ENCODE measurements at places on chromosomes 16 and 17.

DNA sequence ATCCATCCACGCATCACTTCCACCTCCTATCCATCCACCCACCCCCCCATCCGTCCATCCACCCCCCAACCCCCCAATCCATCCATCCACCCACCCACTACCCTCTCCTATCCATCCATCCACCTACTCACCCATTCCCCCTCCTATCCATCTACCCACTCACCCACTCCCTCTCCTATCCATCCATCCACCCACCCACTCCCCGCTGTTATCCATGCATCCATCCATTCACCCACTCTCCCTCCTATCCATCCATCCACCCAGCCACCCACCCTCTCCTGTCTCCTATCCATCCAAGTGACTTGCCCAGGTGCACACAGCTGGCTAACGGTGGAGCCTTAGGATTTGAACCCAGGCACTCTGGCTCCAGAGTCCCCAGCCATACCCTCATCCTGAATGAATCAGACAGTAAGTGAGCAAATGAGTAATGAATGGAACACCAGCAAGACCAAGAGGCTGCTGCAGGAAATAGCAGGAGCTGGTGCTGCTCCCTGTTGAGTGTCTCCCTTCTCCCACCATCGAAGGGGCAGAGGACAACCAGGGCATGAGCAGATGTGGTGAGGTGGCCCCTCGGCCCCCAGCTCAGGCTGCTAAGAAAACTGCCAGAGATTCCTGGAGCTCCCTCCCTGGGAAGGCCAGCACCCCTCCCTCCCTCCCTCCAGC is 62.5 kb downstream of the LITAF start:
- no peak for DNase-seq

DNA sequence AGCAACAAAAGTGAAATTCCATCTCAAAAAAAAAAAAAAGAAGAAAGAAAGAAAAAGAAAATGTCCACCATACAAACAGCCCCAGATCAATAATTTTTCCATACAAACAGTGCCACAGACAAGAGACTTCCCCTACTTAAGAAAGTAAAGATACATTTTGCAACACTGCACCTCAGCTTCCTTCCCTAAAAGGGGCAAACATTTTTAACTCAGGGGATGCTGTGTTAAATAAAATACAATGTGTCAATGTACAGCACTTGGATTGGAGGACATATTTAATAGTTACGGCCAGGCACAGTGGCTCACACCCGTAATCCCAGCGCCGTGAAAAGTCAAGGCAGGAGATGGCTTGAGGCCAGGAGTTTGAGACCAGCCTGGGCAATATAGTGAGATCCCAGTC is 22.3 kb downstream of the MYH11 start:
- no peak for DNase-seq

GRCh38 chr17:75849279-75849646 is 5.1 kb upstream of the UNC13D start:
- no peak for DNase-seq

DNA sequence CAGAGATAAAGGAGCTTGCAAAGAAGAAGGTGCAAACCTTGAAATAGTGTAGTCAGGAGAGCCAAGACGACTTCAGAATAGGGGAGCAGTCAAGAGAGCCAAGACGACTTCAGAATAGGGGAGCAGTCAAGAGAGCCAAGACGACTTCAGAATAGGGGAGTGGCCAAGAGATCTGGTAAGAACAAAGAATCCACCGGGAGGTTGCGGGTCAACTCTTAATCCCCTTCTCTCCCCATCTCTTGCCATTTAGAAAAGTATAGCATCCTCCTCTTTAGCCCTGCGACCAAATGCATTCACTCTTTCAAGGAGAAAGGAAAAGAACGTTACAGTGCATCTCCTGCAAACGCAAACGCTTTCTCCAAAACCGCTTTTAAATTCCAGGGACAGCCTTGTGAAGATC is 713 bp downstream of the KNOP1 start:
- DNase-seq: no peak

GRCh38 chr17:9223531-9223930 is 202.2 kb downstream of the NTN1 start:
- no peak for DNase-seq

DNA sequence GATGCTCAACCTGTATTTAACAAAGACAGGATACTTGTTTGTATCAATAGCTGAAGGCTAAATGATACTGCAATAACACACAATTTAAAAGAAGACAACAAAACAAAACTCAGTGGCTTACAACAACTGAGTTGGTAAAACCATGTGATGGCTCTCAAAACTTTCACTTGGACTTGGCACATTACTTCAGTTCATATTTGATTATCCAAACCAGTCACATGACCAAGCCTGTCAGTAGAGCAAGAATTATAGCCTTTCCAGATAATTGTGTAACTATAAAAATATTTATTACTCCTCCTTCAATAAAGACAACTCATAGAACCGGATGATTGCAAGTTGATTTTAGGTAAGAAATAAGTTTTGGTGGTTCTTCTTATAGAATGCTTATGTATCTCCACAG is 56.8 kb downstream of the NQO1 start:
- DNase-seq: no peak

DNA sequence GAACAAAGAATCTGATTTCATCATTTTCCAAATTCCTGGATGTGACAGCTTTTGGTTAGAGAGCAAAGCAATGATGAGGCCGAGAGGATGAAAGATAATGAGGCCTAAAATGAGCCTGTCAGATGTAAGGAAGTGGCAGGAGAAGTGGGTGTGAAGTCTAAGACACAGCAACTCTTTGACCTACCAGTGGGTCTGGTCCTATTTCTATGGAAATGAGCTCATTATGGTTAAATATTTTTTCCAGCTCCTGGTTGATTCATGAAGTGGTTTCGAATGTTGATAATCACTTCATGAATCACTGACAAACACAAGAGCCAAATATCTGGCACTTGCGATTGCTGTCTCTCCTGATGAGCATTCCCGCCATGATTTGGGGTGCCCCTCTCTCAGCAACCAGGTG is 273.3 kb upstream of the CDH5 start:
- no peak for DNase-seq

DNA sequence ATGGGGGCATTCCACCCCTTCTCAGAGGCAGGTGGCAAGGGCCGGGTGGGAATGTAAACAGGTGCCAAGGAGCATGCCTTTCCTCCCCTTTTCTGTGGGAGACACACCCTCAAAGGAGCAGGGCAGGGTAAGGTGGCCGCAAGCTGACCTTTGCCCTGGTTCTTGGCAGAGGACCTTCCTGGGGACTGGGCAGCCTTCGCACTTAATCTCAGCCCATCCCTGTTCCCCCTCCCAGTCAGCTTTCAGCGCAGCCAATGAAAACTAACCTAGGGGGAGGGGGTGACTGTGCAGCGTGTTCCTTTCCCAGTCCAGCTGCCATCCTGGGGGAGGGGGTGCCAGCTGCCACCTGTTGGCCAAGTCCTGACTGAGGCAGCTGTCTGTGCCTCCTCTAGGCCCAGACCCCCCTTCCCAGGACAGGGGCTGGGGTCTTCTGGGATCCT is 2.8 kb downstream of the TRAF4 start:
- DNase-seq: no peak

DNA sequence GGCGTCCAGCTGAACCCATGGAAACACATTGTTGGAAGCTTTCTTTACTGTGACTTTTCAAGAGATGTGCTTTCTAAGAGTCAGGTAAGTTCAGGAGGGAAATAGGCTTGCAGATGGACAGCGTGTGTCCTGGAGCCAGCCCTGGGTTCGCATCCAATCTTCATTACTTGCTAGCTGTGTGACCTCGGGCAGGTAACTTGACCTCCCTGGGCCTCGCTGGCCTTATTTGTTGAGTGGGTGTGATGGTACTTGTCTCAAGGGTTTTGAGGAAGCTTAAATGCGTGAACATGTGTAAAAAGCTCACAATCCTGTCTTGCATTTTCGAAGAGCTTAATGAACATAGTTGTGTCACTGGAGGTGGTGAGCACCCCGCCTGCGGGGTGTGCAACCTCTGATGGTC is 11.8 kb downstream of the ADGRG1 start:
- no peak for DNase-seq

- DNase-seq: no peak
Measured at GRCh38 chr16:68234188-68235107, 1.5 kb downstream of the ESRP2 start.

- DNase-seq: no peak
Measured at GRCh38 chr17:34245351-34245905, 9.7 kb upstream of the CCL2 start.

DNA sequence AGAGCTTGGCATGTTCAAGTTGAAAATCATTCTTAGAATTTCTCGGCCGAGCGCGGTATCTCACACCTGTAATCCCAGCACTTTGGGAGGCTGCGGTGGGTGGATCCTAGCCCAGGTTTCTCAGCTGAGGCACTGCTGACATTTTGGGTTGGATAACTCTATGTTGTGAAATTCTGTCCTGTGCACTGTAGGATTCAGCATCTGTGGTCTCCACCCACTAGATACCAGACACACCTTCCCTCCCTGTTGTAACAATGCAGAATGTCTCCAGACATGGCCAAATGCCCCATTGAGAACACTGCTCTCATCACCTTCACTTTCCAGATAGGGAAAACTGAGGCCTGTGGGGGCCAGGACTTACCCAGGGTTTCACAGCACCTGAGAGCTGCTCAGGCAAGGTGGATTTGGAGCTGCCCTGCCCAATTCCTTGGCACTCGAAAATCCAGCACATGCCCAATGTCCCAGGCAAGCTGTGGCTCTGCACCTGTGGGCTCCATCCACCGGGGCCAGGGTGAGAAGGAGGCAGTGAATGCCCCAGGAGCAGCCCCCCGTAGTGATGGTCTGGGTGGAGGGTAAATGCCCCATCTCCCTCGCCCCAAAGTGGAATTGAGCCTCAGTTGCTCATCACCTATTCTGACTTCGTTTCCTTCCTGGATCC is 20.2 kb upstream of the TVP23A start:
- no peak for DNase-seq

DNA sequence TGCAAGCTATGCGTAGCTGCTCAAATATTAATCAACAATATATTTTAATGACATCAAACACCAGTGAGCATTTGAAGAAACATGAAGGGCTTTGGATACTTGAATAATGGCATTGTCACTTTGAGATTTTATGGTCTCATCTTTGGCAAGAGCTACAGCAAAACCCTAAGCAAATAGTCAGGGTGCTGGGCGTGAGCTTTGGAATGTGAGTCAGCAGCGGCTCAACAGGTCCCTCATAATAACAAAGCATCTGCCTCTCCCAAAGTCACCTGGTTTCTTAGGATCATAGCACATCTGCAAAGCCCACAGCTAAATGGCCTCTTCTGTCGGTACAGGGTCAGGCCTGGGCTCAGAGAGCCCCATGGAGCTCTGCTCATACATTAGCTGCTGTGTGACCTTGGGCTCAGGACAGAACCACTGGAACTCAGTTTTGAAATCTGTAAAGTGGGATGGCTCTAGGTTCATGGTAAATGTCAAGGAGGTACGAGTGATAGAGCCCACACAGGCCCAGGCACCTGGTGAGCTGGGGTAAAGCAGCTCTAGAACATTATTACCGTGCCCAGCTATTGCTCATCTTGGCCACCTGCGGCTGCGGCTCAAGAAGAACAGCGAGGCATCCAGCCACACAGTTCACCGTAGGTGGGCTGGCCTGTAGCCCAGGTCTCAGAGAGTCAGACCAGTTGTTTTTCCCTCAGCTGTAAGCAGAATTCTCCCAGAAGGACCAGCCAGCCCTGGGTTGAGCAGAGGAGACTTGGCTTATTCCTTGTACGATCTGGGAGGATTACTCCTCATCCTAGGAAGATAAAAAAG is 544.5 kb upstream of the CDH11 start:
- DNase-seq: no peak

GRCh38 chr17:21171309-21171922 is 42.5 kb downstream of the TMEM11 start:
- no peak for DNase-seq

- DNase-seq: no peak
Measured at GRCh38 chr16:66508248-66508913, 41.5 kb downstream of the TK2 start.

- no peak for DNase-seq
Measured at GRCh38 chr17:18111330-18111971, 2.9 kb downstream of the MYO15A start.

DNA sequence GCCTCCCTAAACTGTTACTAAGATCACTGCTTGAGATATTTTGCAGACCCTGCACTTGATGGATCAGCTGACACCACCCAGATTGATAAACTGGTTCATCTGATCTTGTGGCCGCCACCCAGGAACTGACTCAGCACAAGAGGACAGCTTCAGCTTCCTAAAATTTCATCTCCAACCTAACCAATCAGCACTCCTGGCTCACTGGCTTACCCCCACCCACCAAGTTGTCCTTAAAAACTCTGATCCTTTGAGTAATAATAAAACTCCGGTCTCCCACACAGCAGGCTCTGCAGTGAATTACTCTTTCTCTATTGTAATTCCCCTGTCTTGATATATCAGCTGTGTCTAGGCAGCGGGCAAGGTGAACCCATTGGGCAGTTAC is 174.8 kb downstream of the UTP18 start:
- DNase-seq: no peak

DNA sequence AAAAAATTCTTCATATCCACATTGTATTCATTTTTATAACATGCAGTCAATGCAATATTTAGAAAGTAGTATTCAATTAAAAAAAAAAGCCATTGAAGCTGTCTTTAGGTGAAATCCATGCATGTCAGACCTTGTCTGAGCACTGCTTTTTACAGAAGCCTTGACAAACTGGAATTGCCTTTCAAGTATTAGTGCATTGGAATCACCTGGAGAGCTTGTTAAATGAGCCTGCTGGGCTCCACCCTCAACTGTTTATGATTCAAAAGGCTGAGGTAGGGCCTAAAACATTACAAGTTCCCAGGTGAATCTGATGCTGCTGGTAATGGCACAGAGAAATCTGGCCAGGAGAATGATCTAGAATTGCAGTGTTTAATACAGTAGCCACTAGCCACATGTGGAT is 85.8 kb downstream of the HIC1 start:
- no peak for DNase-seq

- DNase-seq: no peak
Measured at GRCh38 chr16:57140931-57141668, 44.7 kb downstream of the PSME3IP1 start.

DNA sequence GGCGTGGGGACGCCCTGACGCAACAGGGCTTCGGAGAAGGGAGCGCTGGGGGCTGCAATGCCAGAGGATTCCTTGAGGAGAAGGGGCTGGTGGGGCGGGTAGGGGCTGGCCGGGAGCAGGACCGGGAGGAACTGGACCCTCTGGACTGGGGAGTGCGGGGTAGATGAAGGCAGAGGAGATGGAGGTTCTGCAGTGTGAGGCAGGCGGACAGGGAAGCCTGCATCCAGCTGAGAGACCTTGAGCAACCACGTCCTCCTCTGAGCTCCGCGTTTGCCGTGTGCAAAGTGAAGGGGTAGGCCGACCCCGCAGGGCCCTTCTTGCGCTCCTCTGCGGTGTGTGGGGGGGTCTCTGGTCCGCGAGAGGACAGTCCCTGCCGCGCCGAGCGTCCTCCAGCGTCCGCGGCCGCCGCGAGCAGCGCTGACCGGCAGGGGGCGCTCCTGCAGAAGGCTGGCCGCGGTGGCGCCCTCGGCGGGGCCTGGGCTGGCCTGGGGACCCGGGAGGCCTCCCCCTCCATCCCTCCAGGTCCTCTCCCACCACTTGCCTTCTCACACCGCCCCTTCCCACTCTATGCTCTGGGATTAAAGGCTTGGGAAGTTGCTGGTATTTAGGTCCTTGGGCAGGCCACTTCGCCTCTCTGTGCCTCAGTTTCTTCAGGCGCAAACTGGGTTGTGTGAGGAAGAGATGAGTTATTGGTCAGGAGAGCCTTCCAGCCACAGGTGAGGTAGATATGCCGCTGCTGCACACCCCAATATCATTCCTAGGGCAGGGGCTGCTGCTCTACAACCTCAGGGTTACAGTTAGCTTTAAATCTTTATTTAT is 9.6 kb upstream of the WNT9B start:
- DNase-seq: no peak
